Activated T-cell treated with anti-CD3 and anti-CD28 coated beads for 48 hours (primary cell): ENCODE measurements at places on chromosomes 7 and 10.
A peak's percentile ranks its signal among the peaks of the same experiment; 100 is the strongest.

- DNase-seq, result no peak
These were observed 1.8 kb downstream of the PGAM2 start for GRCh38 chr7:44063547-44063893.

GRCh38 chr7:47465191-47465590, 116.7 kb downstream of the TNS3 start:
- DNase-seq, result no peak

- no peak for DNase-seq
These were observed 115.5 kb downstream of the FOXP2 start for GRCh38 chr7:114530057-114530611.

DNA sequence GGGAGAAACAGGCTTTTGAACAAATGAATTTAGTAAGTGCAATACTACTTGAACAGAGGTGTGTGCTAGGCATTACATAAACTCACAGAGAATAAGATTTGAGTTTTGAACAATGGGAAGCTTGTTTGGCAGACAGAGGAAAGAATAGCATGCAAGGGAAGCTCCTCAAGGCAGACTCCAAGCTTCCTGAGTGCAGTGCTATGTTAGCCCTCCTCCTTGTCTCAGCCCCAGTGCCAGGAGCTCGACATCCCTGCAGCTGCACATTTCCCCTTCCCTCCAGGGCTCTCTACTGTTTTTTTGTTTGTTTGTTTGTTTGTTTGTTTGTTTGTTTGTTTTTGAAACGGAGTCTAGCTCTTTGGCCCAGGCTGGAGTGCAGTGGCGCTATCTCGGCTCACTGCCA, 237.5 kb downstream of the IPMK start:
- DNase-seq, result no peak

- no peak for DNase-seq
These were observed 205.2 kb downstream of the SFMBT2 start for GRCh38 chr10:7205656-7206055.

DNA sequence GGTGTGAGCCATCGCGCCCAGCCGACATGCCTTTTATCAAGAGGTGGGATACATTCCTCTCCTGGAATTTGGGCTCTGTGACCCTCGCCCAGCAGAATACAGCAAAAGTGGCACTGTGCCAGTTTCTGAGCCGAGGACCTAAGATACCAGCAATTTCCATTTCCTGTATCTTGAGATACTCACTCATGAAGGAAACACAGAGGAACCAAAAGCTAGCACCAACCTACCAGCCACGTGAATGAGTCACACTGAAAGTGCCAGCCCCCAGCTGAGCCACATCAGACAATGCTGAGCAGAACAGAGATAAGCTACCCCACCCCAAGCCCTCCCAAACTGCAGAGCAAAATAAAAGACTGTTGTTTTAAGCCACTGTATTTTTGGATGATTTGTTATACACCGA, 56.3 kb downstream of the CACUL1 start:
- DNase-seq, result peak; percentile 61

GRCh38 chr10:91879515-91880170, 29.6 kb downstream of the FGFBP3 start:
- no peak for DNase-seq

- DNase-seq, result no peak
These were observed 53.2 kb upstream of the ABCB4 start for GRCh38 chr7:87528730-87529129.

- DNase-seq, result no peak
These were observed 64.6 kb downstream of the COL13A1 start for GRCh38 chr10:69866246-69866687.

DNA sequence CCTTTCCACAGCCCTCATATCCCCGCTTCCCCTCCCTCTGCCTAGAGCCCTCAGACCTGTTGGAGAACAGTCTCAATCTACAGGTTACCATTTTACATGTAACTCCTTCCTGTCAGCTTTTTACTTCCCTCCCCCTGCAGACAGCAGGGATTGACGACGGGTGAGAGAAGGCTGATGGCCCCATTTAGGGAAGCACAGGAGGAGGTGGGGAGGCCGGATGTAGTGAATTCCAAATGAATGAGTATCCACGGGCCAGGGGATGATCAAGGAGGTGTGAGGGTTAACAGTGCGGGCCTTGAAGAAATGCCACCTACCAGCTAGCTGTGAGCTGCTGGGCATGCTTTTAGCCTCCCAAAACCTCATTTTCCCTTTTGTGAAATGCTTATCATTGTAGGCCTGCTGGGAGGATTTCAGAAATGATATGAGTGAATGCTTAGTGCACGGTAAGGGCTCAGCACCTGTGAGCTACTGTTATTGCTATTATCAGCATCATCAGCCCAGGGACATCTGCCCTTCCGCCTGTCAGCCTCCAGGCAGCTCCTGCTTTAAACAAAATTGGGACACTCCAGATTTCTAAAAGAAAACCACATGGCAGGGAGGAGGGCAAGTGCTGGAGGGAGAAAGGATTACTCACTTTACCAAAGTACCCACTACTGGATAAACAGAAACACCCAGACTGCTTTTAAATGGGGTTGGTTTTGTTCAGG, 6.5 kb upstream of the NANOS1 start:
- no peak for DNase-seq

GRCh38 chr10:14474656-14475055, 143.9 kb upstream of the FRMD4A start:
- no peak for DNase-seq

GRCh38 chr7:157383868-157384267, 47.1 kb downstream of the DNAJB6 start:
- no peak for DNase-seq

DNA sequence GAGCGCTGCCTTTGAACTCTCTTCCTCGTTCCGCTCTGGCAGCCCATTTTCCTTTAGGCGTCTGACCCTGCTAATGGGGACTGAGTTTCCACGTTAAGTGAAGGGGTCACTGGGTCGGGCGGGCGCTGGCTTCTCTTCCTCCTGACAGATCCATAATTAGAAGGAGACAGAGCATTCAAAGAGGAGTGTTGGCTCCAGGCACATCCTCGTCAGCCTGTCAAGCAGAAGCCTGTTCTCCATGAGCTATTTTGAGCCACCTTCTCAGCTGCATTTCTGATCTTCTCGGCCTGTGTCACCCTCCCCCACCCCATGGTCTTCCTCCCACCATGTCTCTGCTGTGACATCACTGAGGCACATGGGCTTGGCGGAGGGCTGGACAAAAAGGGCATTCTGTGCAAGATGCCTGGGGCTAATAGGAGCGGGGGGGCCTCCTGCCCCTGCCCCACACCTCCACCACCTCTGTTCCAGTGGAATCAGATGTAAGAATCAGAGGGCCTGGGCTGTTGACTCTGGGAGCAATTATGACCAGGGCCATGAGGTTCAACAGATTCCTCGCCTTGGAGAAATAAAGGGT, 248.1 kb downstream of the PLXNA4 start:
- DNase-seq, result no peak

GRCh38 chr7:27251652-27252590, 9.3 kb downstream of the EVX1 start:
- no peak for DNase-seq

- DNase-seq, result no peak
These were observed 81.9 kb downstream of the KCNMA1 start for GRCh38 chr10:77555591-77556212.

GRCh38 chr10:22316286-22317075, at the start of gene COMMD3:
COMMD3 (plus strand) TSS chr10:22316388; CDS start chr10:22316418, 30 bp downstream.
- DNase-seq, result peak; percentile 78

- no peak for DNase-seq
These were observed 14.3 kb upstream of the NOM1 start for GRCh38 chr7:156935250-156935649.

DNA sequence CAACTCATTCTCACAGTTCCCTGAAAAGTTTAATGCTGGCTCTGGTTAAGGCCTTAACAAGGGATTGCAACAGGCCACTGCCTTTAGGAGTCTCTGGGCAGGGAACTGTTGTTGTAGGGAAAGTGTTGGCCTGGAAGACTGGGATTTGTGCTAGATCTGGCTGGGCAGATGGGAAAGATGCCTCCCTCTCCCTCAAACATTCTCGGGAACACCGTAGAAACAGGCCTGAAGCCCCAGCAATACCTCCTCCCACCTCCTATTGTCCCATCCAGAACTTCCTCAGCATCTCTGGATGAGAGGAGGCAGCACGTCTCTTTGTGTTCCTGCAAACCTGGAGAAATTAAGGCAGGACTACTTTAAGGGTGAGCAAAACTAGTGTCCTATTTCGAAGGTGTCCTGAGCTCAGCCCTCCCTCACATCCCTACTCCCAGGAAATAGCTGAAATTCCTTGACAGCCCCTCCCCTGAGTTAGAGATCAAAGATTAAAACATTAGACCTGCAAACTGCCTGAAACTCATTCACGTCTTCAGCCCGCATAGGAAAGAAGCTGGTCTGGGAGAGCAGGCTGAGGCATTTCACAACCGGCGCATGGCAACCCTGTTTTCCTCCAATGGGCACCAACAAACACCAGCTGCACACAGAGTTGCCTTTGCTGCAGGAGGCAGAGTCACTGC, 10.9 kb upstream of the MAP3K8 start:
- DNase-seq, result no peak

- DNase-seq, result peak; percentile 88
These were observed at the start of gene ARPC1B for GRCh38 chr7:99374111-99375064. ARPC1B (plus strand) TSS chr7:99374730; CDS start chr7:99385715, 10,985 bp downstream.

- no peak for DNase-seq
These were observed 177.9 kb upstream of the C7orf33 start for GRCh38 chr7:148412691-148413090.

GRCh38 chr7:17289074-17289645, 9.3 kb upstream of the AHR start:
- DNase-seq, result no peak

GRCh38 chr10:46286991-46287693, at the start of gene ANTXRL:
ANTXRL (plus strand) TSS chr10:46286997; CDS start chr10:46287263, 266 bp downstream.
- no peak for DNase-seq

GRCh38 chr7:143390104-143390772, 9.1 kb downstream of the ZYX start:
- DNase-seq, result no peak

DNA sequence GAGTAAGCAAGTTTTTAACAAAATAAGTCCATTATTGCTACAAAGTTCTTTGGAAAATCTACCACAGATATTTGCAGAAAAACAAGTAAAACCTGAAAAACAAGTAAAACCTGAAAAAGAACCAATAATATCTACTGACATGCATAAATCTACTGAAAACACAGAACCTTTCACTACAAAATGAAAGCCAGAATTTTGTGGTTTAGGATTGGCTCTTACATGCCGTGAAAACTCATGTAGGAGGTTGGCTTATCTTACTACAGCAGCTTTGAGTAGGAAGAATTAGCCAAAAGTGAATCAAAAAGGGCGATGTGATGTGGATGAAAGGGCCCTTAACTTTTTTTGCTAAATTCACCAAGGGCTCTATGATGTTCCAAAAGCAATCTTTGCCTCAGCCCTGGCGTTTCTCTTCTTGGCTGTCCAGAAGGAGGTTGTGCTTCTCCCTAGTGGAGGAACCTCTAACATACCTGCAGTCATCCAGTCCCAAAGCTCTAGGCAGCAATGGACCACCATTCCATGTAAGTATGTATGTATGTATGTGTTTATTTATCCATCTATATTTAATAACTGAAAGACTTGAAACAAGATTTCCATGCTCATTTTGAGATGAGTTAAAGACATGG, 93.5 kb upstream of the ZNF804B start:
- no peak for DNase-seq

DNA sequence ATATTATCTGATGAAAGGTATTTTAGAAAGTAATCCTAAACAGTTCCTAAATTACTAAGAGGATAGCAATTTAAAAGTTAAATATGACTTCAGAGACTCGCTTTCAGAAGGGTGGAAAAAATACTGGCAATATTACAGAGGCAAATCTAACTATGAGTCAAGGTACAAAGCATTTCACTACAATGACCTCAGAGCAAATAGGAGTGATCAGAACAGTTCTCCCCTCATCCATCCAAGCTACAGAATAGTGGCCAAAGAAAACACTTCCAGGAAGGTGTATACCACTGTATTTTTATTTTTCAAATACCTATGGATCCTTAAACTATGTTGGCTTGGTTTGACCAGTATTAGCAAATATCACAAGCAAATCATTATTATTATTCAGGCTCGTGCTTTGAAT, 112.8 kb upstream of the ODAD2 start:
- no peak for DNase-seq

GRCh38 chr10:132242103-132242840, 55.5 kb downstream of the DPYSL4 start:
- DNase-seq, result no peak

DNA sequence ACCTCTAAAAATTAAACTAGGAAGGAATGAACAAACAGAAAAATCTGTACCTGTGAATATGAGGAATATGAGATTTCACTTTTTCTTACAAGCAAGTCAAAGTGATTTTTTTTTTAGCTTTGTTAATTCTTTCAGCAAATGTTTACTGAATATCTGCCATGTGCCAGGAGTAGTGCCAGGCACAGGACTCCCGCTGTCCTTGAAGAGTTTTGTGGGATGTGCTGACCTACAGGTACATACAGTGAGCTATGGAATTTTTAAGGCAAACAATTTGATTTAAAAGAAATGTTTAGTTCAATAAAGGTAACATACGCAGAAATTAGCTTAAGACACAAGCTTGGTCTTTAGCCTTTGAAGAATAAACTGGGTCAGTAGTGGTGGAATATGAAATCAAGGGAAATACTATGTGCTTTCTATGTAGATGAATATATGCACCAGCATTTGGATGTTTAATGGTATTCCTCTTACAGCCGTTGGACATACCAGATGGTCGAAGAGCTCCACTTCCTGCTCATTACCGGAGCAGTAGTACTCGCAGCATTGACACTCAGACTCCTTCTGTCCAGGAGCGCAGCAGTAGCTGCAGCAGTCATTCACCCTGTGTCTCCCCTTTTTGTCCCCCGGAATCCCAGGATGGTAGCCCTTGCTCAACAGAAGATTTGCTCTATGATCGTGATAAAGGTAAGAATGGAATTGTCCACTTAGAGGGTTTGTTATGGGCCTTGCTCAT, 102.0 kb downstream of the GLCCI1 start:
- DNase-seq, result no peak

- no peak for DNase-seq
These were observed 90.0 kb downstream of the ST7 start for GRCh38 chr7:117043108-117043825.

DNA sequence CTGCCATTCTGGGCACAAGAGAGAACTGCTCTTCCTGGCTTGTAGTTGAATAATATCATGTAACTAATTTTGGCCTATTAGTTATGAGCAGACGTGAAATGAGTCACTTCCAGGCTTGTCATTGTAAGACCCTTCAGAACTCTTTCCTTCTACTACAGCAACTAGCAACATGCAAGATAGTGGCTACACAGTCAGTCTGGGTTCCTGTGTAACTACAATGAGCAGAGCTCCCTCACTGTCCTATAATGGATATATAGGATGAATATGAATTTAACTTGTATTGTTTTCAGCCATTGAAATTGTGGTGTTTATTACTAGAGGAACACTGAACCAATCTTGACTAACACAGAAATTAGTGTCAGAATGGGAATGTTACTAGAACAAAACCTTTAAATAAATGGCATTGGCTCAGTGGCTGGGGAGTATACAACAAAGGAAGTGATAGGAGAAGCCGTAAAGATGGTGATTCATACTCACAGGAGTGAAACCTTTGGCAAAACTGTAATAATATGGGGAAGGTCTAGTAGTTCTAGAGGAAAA, 2.9 kb upstream of the MTPN start:
- no peak for DNase-seq

- no peak for DNase-seq
These were observed 625.4 kb upstream of the FOXK1 start for GRCh38 chr7:4056552-4057288.

- no peak for DNase-seq
These were observed 12.9 kb upstream of the NKX6-2 start for GRCh38 chr10:132798876-132799275.
